ENCODE measurements at places on chromosomes 7 and 10.

GRCh38 chr7:107103369-107103768 is 58.9 kb downstream of the PRKAR2B start:
- peak; percentile 25 for DNase-seq

GRCh38 chr10:70896551-70896950 is 8.2 kb upstream of the PCBD1 start:
- no peak for DNase-seq

- no peak for DNase-seq
Observed at GRCh38 chr10:112525200-112525599, 78.2 kb downstream of the VTI1A start.

DNA sequence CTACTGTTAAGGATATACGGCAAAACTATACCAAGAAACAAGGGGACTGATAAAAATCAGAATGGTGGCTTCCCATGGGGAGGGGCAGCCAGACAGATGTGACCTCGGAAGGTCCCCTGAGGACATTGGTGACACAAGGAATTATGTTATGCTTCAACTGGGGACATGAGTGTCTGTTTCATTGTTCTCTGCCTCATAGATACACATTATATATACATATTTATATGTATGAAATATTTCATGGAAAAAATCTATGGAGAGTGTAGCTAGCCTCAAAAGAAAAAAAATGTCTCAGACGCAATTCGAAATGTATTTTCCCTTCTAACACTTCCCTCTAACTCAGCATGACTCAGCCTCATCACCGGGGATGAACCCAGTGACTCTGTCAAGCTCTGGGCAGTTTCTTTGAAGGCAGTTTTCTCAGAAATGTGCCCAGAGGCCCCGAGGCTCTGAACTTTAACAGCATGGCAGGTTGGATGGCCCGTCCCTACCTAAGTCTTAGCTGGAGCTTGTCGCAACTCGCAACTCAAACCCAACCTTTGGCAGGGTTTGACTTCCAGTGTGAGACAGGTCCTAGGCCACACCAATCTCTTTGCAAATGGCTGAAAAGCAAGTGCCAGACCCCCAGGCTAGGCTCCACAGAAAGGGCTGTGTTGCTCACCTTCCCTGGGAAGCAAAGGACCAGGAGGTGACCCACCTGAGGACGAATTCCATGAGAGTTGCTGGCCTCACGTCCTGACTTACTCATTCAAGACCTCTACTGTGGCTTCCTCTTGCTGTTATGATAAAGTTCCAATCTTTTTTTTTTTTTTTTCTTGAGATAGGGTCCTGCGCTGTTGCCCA is 86.9 kb downstream of the CARD11 start:
- peak; percentile 62 for DNase-seq

DNA sequence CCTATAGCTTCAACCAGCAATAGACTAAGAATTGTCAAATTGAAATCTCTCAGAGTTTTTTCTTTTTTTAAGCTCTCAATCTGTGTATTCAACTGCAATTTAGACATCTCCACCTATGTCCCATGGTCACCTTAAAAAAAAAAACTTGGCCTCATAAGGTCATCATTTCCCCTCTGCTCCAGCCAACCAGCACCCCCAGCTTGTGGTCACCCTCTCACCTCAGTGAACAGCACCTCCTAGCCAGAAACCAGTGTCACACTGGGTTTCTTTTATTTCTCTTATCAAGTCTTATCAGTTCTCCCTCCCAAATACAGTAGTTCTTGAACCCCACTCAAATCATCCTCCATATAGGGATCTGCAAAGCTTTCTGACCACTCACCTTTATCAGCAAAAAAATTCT is 4.0 kb downstream of the ITGB1 start:
- no peak for DNase-seq

DNA sequence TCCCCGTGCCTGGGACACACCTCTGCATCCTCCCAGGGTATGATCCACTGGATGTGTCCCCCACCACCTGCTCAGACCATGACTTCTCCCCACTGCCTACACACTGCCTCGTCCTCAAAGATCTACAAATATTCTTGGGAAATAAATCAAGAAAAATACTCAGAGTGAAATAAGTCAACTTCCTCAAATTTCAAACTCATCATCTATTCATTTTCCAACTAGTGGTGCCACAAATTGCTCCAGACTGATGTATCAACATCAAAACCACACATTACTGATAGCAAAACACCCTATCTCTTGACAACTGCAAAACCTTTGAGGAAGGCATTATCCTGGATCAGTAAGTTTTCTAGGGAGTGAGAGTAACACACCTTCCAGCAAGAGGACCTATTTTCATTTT is 87.7 kb downstream of the GRB10 start:
- DNase-seq = no peak

GRCh38 chr7:1246871-1247526 is 14.3 kb downstream of the UNCX start:
- DNase-seq = no peak

- no peak for DNase-seq
Observed at GRCh38 chr7:2156756-2157472, 75.8 kb downstream of the MAD1L1 start.

DNA sequence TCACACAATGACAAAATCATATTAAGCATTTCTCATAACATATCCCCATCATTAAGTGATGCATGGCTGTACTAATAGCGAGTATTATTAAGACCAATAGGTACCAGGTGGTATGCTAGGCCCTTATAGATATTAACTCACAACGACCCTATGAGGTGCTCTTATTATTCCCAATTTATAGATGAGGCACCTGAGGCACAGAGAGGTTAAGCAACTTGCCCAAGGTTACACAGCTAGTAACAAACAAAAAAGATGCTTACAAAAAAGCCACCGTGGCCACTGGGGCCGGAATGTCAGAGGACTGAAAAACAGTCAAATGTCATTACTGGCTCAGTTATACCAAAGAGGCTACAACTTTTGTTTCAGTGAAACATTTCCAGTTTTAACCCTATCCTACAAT is 96.0 kb downstream of the OR13A1 start:
- DNase-seq = no peak

DNA sequence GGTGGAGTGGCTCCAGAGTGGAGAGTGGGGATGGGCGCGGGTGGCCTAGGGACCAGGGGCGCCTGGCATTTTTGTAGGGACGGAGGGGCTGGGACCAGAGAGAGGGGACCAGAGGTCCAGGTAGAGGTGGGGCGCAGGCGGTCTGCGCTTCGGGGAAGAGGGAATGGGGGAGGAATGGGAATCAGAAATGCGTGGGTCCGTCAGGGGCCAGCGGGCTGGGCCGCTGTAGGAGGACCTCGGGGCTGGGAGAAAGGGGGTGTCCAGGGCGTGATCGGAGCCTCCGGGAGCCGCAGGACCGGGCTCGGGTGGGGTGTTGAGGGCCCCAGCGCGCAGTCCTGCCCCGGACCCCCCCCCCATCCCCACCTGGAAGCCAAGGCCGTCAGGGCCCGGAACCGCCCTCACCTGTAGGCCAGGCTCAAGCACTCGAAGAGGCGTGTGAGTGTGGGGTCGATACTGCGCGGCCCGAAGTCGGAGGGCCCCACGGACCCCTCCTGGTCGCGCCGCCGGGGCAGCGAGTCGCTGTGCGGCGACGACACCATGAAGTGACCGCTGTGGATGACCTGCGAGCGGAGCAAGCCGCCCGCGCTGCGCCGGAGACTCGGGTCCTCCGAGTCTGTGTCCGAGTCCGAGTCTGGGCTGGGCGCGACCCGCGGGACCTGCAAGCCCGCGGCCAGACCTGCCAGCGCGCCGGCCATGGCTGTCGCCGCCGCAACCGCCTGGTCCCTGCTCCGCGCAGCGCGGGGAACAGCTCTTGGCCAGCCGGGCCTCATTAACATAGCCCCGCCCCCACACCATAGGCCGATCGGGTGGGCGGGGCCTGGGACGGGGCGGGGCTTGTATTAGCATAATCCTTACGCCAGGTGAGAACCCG is at the start of gene MLXIPL:
Gene MLXIPL (minus strand): TSS at position 725 of the 871 bp plus-strand sequence. CDS start 30 bp downstream, at position 695.
- peak; percentile 51 for DNase-seq

DNA sequence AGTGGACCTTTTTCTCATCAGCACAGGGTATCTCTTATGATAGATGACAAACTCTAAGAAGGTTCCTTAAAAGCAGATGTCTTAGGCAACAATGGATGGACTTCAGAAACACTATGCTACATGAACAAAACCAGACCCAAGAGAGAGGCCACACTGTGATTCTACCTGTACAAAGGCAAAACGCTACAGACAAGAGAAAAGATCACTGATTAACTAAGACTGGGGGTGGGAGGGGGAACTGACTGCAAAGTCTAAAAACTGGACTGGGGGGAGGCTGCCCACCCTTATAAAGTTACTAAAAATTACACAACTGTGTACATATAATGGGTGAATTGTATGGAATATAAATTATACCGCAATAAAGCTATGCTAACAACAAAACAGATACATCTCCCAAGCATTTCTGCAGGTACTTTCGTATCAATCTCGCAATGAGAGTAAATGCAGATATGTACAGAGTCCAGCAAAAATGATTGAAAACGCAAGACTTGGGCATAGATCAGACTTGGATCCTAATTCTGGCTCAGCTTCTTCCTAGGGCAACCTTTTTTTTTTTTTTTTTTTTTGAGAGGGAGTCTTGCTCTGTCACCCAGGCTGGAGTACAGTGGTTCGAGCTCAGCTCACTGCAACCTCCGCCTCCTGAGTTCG is 179.7 kb downstream of the FAM107B start:
- no peak for DNase-seq

GRCh38 chr10:44980309-44981171 is 1.9 kb upstream of the DEPP1 start:
- DNase-seq = no peak

- no peak for DNase-seq
Observed at GRCh38 chr10:74227697-74228424, 76.8 kb downstream of the ADK start.

All from CD4-positive, alpha-beta T cell treated with Interferon gamma for 1 hour (primary cell).